ENCODE measurements at places on chromosomes 3 and 15.

DNA sequence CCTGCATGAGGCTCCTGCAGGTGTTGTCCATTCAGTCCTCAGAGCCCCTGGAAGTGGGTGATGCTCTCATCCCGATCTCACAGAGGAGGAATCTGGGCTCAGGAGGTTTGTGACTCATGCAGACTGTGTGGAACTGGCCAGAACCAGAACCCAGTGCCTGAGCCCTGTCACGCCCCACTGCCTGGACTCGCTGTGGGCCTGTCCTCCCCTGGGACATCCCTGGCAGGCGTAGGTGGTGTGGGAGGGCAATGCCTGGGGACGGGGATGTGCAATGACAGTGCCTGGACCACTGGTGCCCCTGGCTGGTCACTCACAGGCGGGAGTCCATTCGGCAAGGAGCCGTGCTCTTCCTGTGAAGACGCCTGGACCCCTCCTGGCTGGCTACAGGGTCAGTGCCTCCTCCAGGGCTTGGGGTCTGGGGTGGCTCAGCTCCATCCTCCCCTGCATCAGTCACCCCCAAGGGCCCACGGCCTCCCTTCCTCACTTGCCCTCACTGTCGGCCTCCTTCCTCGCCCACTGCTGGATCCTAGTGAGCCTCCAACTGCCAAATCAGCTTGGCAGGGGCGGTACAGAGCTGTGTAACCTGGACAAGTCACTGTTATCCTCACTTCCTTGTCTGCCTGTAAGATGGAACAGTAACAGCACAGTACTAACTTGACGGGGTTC, 14.9 kb downstream of the PSTPIP1 start:
- DNase-seq, result no peak

DNA sequence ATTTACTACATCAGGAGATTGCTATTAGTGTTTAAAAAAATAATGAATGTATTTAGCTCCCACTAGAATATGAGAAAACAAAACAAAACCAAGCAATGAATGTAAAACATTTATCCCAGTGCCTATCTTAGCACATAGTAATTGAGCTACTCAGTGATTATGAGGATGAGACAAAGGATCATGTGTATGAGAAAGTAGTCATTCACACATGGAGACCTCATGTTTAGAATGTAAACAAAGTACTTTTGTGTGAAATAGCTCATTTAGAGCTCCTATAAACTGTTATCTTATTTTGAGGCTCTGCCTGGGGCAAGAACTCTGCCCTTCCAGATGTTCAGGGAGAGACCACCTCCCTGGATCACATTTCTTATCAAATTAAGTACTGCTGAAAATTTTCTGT, 236.8 kb downstream of the LRRN1 start:
- no peak for DNase-seq

- DNase-seq, result no peak
Measured at GRCh38 chr15:74157868-74158827, 15.4 kb upstream of the ISLR start.

- DNase-seq, result no peak
Measured at GRCh38 chr3:186828340-186828739, 14.2 kb upstream of the ADIPOQ start.

DNA sequence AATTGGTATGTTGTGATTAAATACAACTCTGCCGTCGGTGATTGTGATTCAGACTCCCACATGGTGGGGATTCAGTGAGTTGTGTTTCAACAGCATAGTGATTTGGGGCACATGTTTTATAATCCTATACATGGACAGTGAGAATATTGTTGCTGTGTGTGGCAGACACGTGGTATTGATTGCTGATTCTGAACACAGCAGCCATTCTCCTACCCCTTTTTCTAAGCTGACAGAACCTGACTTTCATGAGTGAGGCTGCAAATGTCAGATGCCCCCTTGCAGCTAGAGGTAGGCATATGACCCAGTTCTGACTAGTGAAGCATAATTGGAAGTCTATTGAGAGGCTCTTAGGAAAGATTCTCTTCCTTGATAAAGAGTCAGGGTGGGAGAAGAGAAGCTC, 155.0 kb upstream of the STRIT1 start:
- no peak for DNase-seq

DNA sequence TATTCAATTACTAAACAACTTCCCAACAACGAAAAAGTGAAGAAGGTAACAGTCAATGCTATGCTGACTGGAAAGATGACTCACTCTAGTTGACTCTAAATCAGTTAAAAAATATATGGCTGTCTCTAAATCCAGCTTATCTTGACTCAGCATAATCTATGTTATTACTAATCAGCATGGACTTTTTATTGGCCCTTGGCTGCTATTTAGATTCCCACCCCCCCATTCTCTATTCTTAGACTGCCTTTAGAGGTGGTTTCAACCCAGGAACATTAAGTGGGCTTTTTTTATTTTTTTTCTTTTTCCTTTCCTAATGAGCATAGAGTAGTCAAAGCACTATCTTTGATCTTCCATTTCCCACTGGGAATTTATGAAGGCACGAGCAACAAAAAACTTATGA, 1.9 kb downstream of the PCOLCE2 start:
- no peak for DNase-seq

DNA sequence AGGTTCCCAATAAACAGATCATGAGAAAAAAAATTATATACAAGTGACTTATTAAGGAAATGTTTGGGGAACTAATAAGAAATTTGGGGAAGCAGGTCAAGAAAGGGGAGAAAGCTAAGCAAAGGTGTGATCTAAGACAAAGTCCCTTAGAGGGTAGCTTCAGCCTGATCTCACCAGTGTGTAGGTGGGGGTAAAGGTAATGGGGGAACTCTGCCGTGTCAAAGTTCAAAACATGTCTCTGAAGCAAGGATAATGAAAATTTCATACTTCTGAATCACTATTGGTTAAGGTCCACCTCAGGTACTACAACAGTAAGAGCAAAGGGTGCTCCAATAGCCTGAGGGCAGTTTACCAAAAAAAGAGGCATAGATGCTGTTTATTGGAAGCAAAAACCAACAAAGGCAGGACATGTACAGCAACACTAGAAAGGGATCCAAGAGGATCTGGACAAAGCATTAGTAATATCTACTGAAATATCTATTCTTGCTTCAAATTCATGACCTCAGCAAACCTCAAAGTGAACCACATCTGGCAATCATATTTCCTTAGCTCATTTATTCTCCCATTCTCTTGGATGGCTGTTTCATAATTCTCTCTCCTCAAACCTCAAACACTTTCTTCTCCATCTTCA, 6.9 kb downstream of the ACAD11 start:
- no peak for DNase-seq

DNA sequence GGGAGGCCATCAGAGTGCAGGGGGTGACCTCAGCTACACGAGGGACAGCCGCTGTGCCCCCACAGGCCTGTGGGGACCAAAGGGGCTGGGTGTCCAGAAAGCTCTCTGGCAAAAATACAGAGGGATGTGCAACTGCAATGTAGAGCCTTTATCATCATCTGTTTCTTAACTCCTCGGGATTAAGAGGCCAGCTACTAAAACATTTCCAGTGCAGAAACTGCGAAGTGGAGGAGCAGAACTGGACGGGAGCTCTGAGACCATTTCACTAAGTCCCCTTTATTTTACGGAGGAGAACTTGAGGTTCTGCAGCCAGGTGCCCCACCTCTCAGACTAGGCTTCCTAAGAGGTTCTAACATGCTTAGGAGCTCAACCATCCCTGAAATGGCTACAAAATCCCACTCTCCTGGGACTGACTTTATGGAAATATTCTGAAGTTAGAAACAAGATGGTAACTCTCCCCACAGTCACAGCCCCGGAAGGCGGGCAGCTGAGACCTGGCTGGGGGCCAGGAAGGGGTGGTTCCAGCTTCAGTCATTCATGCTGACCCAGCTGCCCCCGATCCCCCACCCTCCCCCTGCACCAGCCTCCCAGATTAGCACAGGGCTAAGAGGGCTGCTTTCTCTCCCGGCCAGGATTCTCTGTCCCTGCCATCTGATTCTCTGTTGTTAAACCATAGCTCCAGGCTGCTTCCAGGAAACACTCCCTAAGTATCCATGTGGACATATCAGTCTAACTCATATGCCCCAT, 40.3 kb downstream of the UMPS start:
- DNase-seq, result no peak

GRCh38 chr3:150443331-150443741, 35.2 kb downstream of the TSC22D2 start:
- no peak for DNase-seq

- no peak for DNase-seq
Measured at GRCh38 chr3:171833789-171834460, 9.2 kb upstream of the TMEM212 start.

DNA sequence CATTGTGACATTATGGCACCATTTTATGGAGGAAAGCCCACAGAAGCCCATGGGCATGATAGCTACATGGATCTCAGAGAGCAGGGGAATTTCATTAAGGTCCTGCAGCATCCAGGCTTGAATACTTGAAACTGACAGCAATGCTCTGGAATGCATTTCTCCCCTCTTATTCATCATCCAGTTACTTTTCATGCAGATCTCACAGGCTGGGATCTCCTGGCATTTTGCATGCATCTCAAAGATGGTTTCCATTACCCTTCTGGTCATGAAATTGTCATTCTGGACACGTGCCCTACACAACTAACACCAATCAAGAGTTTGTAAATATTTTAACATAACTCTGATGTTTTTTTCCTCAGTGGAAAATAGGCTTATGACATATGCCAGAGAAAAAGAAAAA, 32.4 kb downstream of the VGLL3 start:
- no peak for DNase-seq

DNA sequence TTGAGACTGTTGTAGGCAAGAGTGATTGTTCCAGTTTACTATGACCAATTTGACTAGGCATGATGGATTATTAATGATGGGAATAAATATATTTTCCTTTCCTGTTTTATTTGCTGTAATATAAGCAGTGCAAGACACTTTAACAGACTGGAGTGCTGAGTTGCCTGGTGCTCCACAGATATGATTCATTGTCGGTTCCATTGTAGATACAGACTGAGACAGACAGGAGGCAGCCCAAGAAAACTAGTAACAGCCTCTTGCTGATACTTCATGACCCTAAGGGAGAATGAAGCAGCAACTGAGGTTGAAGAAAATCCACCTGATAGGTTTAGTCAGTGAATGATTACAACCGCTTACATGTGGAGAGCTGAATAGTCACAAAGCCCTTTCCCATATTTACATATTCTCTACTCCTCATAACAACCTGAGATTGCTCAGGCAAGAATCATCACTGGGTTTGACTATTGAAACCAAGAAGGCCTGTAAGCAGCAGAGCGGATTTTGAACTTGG, 235.1 kb upstream of the TPRG1 start:
- no peak for DNase-seq

- DNase-seq, result no peak
Measured at GRCh38 chr3:196192524-196193051, 18.6 kb downstream of the ZDHHC19 start.

- no peak for DNase-seq
Measured at GRCh38 chr3:127071597-127072001, 88.7 kb downstream of the PLXNA1 start.

GRCh38 chr3:127744875-127745274, 72.1 kb downstream of the ABTB1 start:
- DNase-seq, result no peak

DNA sequence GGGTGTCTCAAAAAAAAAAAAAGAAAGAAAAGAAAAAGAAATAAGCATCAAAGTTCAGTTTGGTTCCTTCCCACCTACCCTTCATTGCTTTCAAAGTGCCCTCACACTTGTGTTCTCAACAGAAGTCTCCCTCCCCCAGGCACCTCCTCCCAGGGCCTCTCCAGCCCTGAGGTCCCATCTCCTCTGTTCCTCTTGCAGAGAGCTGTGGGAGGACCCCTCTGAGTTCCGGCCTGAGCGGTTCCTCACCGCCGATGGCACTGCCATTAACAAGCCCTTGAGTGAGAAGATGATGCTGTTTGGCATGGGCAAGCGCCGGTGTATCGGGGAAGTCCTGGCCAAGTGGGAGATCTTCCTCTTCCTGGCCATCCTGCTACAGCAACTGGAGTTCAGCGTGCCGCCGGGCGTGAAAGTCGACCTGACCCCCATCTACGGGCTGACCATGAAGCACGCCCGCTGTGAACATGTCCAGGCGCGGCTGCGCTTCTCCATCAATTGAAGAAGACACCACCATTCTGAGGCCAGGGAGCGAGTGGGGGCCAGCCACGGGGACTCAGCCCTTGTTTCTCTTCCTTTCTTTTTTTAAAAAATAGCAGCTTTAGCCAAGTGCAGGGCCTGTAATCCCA, 6.1 kb downstream of the CYP1A2 start:
- DNase-seq, result no peak

DNA sequence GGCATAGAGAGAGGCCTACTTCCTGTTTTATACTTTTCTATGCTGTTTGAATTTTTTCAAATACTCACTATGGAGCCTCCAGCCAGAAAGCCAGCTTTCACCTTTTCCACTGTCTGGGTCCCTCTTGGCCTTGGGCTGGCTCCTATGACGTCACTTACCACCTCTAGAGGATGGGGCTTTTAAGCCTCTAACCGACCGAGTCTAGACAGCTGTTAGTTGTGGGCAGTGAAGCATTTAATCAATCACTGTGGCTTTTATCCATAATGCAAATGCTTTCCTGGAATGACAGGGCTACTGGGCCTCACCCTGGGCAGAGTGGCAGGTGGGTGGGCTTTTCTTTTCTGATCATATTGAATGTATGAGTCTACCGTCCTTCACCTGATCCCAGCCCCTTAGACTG, 61.9 kb downstream of the LRRK1 start:
- DNase-seq, result no peak

DNA sequence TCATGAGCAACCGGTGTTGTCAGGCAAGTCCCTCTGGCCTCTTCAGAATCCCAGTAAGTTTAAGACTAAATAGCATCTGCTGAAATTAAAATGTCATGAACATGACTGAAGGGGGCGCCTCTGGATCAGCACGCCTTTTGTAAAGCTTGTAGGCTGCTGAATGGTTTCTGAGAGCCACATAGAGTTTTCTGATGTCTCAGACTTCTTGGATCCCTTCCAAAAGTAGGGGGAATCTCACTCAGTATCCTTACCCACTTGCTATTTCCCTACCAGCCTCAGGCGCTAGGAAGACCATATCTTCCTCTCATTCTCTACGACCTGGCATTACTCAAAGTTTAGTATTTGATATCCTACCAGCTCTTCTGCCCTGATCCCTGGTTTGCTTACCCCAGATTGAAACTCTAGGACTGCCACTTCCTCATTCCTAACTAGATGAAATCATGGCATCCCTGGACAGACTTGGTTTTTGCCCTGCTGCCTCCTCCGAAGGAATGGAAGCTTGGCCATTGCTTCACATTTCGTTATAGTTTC, 62.7 kb upstream of the CD47 start:
- DNase-seq, result no peak

GRCh38 chr3:18428036-18428435, 2.9 kb upstream of the SATB1 start:
- DNase-seq, result no peak

DNA sequence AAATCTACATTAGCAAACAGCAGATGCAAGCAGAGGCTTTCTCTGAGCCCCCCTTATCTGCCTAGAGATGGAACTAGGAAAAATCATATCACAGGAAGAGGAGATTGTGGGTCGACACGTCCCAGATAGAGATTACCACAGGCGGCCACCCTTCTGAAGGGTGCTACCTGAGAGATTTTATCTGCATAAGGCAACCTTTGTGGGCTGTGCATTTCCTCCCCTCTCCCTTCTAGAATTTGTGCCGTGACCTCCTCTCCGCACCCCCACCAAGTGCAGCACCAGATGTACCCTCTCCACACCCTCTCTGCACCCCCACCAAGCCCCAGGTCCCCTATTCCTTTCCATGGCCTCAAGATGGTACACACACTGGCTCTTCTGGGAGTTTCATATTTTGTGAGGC, 27.4 kb downstream of the METTL6 start:
- no peak for DNase-seq

Data from stimulated activated CD4-positive, alpha-beta T cell treated with anti-CD3 and anti-CD28 coated beads, TNF-alpha, amount 100 ng/mL, for 4 hours (primary cell).